ENCODE measurements at places on chromosomes 7 and 10.

- DNase-seq: no peak
These were observed 77.7 kb downstream of the OTUD1 start for GRCh38 chr10:23516530-23516929.

- DNase-seq: no peak
These were observed 91.8 kb downstream of the KLF6 start for GRCh38 chr10:3693022-3693697.

- DNase-seq: no peak
These were observed 466.1 kb upstream of the NRP1 start for GRCh38 chr10:33800545-33800944.

- no peak for DNase-seq
These were observed 71.1 kb downstream of the CFAP58 start for GRCh38 chr10:104424719-104425118.

- DNase-seq: no peak
These were observed 463 bp upstream of the UPP1 start for GRCh38 chr7:48088559-48089045.

GRCh38 chr7:70795948-70796347, 336.0 kb upstream of the GALNT17 start:
- DNase-seq: no peak

- no peak for DNase-seq
These were observed 10.7 kb upstream of the KPNA7 start for GRCh38 chr7:99218406-99219184.

DNA sequence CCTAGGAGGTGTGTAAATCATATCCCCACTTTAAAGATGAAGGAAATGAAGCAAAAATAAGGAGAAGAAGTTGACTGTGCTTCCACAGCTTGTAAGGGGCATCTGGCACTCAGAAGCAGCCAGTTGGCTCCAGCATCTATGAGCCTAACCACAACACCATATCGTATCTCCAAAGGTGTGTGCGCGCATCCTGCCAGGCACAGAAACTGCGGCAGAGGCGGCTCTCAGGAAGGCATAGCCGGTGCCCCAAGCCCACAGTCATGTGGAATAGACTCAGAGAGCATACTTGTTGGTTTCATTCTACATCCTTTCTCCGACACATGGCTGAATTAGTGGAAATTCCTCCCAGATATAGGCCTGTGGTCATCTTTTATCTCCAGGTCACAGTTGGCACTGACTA, 423.9 kb downstream of the CALN1 start:
- no peak for DNase-seq

- DNase-seq: no peak
These were observed 25.8 kb upstream of the PLPP4 start for GRCh38 chr10:120431251-120431651.

- DNase-seq: no peak
These were observed 243.0 kb downstream of the BICC1 start for GRCh38 chr10:58755677-58756076.

GRCh38 chr10:128813574-128813973, 653.5 kb upstream of the MGMT start:
- no peak for DNase-seq

GRCh38 chr10:20748551-20748950, 148.6 kb downstream of the NEBL start:
- DNase-seq: no peak

- no peak for DNase-seq
These were observed 165.6 kb upstream of the KMT2E start for GRCh38 chr7:104848138-104848990.

DNA sequence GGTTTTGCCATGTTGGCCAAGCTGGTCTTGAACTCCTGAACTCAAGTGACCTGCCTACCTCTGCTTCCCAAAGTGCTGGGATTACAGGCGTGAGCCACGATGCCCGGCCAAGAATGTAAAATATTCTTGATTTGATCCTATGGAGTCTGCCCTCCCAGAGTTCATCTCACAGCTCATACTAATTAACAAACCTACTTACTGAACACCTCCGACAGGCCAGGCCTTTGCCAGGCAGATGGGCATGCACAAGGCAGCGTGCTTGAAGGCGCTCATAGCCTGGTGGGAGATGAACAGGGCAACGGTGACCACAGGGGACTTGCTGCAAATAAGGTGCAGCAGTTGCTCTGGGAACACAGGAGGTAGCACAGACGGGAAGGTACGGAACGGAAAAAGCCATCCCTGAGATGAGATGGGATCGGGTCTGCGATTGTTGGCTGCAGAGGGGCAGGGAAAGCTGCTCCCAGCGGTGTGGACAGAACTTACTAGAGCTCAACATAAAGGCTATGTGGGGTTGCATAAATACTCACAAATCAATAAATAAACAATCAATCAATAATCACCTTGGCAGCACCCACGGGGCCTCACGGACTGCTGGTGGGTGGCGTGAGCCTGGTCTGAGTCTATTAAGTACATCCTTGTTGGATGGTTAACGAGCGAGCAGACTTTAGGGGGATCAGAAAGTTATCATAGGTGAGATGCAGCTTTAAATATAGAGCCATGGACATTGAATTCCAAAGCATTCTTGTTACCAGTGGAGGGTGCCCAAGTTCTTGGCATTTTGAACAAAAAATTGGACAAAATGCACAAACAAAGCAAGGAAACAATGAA, 4.7 kb downstream of the ACBD7 start:
- no peak for DNase-seq

GRCh38 chr10:7075110-7075509, 335.7 kb downstream of the SFMBT2 start:
- no peak for DNase-seq

GRCh38 chr7:69635555-69636185, 37.4 kb downstream of the AUTS2 start:
- DNase-seq: no peak
